Mesothelial cell of epicardium (in vitro differentiated cells): ENCODE measurements at places on chromosomes 1 and 21. TPM values are rescaled to one million over a fixed set of nuclear protein-coding genes. Genes with fewer than 3 reads are reported as not detected.

Gene CHIA
- total RNA-seq: not detected in 3 replicates

Gene CELA2B
- total RNA-seq: not detected in 3 replicates

Gene WNT3A
- 0.09 to 0.16 TPM in 2 of 3 replicates, not detected in the other for total RNA-seq

Gene ESPN
- total RNA-seq: 1.2 to 1.6 TPM (median 1.4 TPM) in 3 replicates

Gene SYPL2
- total RNA-seq: 0.11 to 0.22 TPM (median 0.14 TPM) in 3 replicates

DNA sequence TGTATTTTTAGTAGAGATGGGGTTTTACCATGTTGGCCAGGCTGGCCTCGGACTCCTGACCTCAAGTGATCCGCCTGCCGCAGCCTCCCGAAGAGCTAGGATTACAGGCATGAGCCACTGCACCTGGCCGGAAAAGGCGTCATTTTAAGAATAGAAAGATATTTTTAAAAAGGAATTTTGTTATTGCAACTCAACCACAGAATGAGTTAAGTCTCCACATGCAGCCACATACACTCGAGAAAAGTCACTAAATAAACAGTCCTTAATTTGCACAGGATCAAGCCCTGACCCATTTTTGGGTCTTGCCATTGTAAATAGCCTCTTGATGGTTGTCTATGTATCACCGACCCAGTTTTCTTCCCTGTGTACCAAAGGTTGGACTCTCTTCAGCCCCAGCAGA lies 85.5 kb downstream of the FBXO2 start:
- DNase-seq: no peak
- no peak overlapping the region for H3K4me3 ChIP-seq
- peaks cover 89% of the 10 kb centered on the region for H3K27me3 ChIP-seq
- H3K27ac ChIP-seq: no peak overlapping the region
- no peaks in the 10 kb centered on the region for H3K36me3 ChIP-seq

DNA sequence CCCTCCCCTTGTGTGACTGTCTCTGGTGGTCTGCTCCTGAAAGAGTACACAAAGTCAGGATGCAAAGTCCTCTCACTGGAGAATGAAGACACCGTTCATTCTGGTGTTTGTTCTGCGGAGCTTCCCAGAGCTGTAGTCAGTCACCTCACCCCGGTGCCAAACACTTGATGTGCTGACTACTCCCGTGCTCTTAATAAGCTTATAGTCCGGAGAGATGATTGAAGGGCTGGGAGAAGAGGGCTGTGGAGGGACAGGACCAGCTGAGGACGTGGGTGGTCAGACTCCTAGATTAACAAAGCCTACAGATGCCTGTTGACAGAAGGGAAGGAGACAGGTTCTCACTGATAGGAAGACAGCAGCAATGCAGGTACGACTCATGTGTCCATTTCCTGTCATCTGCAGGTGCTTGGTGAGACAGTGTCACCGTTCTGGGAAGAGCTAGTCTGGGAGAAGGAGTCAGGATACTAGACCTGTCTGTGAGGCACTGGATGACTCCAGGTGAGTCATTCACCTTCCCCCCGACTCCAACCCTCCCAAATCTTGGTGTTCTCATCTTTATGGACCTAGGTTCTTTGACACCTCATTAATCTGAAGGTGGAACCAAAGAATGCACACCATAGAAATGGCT lies 40.4 kb upstream of the LRRN2 start:
- H3K27me3 ChIP-seq: peaks cover 66% of the 10 kb centered on the region
- H3K36me3 ChIP-seq: no peaks in the 10 kb centered on the region
- no peak overlapping the region for H3K27ac ChIP-seq
- peaks cover 4% of the 10 kb centered on the region for H3K4me1 ChIP-seq

GRCh38 chr1:154423304-154423987 lies 18.3 kb downstream of the IL6R start:
- no peak for DNase-seq
- H3K27ac ChIP-seq: no peak overlapping the region
- no peak overlapping the region for H3K4me3 ChIP-seq
- no peaks in the 10 kb centered on the region for H3K36me3 ChIP-seq

DNA sequence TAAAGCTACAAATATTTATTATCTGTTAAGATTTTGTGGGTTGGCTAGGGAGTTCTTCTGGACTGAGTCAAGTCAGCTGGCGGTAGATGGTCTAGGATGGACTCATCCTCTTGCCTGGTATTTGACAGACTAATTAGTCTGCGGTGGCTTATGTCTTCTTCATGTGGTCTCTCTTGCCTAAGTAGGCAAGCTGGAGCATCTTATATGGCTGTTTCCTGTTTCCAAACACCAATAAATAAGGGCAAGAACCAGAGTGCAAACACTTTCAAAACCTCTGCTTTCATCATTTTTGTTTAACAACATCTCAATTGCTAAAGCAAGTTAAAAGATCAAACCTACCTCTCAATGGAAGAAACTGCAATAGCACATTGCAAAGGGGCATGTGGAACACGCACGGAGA lies 484.8 kb downstream of the PTPRC start:
- no peaks in the 10 kb centered on the region for H3K36me3 ChIP-seq
- DNase-seq: no peak
- H3K4me3 ChIP-seq: no peak overlapping the region
- no peaks in the 10 kb centered on the region for H3K27me3 ChIP-seq
- peaks cover 2% of the 10 kb centered on the region for H3K4me1 ChIP-seq

DNA sequence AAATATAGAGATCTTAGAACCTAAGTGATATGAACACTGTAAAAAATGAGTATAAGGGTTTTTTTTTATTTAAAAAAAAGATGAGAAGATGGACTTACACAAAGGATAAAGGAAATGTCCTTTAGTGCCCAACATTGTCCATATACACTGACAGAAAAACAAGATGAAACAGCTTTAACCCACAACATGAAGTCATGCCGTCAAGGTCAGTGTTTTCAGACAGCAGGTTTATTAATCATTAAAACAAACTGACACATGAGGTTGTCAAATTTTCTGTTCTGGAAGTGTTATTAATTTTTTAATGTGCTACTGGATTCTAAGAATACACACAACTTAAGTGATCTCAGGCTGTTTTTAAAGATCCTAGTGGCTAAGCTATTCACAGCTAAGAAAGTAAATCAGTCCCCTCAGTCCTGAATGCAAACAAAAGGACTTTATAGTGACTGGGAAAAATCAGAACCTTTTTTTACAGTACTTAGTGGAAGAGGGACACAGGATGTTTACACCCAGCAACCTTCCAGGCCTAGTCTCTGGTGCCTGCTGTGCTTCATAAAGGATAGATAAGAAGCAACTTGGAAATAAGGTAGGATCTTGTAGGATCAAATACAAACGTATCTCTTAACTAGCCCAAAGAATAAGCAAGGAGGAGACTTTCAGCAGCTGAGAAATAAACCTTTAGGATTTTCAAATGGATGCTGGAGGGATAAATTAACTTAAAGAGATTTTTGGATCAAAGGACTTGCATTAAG lies 21.9 kb upstream of the PKN2 start:
- no peak overlapping the region for H3K4me3 ChIP-seq
- peak overlapping the region; percentile 40 for H3K27ac ChIP-seq
- H3K36me3 ChIP-seq: no peaks in the 10 kb centered on the region
- no peak for DNase-seq

- peaks cover 12% of the 10 kb centered on the region for H3K4me1 ChIP-seq
- no peaks in the 10 kb centered on the region for H3K27me3 ChIP-seq
- no peak overlapping the region for H3K27ac ChIP-seq
- no peak for DNase-seq
- no peaks in the 10 kb centered on the region for H3K36me3 ChIP-seq
- H3K4me3 ChIP-seq: no peak overlapping the region
Observed at GRCh38 chr1:151492120-151492519, 19.1 kb upstream of the CGN start.

DNA sequence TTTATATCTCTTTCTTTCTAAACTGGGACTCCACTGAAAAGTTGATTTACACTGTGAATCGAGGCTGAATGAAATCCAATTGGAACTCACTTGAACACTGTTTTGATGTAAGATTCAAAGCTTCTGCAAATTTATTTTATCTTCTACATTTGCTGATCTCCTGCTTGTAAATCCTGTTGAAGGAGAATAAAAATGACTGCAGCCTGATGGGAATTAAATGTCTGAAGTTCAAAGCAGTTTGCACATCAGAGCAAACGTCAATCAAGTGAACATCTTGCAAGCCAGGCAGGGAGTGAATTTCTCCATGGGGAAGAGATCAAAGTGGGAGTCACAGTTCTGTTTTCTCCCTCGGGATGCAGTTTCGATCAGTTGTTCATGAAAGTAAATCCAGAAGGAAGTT lies 127.2 kb downstream of the CACHD1 start:
- no peak overlapping the region for H3K27ac ChIP-seq
- DNase-seq: no peak
- peaks cover 2% of the 10 kb centered on the region for H3K36me3 ChIP-seq
- H3K27me3 ChIP-seq: no peaks in the 10 kb centered on the region

- H3K36me3 ChIP-seq: peaks cover 3% of the 10 kb centered on the region
- no peak overlapping the region for H3K4me3 ChIP-seq
- H3K4me1 ChIP-seq: peaks cover 9% of the 10 kb centered on the region
- DNase-seq: no peak
- H3K27me3 ChIP-seq: peaks cover 30% of the 10 kb centered on the region
Observed at GRCh38 chr1:160978510-160978927, 23.9 kb upstream of the ITLN2 start.
